Fibroblast of mammary gland (primary cell): ENCODE measurements at places on chromosomes 16 and 17.

DNA sequence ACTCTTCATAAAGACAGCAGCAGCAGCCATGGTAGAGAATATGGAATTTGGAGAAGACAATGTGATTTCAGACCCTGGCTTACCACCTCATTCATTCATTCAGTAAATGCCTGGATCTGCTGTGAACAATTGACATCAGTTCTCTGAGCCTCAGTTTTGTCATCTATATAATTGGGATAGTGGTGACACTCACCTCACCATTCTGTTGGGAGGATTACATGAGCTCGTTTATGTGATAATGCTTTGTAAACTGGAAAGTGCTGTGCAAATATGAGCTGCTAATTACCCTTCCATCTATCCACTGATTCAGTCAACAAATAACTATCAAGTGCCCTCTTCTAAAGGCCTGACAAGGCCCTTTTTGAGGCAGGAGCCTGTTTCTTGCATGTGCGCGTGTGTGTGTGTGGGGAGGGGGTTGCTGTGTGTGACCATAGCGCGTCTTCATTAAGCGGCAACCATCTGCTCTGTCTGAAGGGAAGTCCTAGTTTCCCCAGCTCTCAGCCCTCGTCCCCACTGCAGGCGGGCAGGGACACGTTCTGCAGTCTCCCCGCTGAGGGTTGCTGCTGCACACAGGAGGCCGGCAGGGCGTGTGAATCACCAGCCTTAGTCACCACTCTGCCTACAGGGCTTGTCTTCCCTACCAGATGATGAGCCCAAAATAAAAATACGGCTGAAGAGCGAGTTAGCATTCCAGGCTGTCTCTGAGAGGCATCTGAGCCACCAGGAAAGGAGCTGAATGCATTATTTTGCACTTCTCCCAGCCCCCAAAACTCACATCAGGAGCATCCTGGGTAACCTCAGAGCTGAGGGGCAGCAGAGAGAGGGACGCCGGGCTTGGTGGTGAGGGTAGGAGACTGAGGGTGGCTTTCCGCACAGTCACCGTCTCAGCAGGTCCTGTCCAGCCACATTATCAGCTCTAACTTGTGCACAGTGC lies 19.9 kb downstream of the ARL4D start:
- peak; percentile 90 for DNase-seq

DNA sequence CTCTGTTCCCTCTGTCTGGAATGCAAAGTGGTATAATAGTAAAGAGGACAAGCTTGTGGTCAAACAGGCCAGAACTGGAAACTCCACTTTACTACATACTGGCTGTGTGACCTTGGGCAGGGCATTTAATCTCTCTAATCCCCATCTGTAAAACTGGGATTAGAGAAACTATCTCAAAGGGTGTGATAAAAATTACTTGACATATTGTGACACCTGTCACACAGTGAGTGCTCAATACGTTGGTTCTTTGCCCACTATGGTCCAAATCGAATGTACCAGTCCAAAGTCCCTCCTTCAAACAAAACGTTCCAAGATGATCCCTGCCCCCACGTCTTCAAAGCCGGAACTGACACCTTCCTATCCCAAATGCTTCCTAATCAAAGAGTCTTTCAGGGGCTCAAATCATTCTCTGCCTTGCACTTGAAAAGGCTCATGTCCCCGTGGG lies 734 bp downstream of the PGAP3 start:
- DNase-seq: no peak

- DNase-seq: peak; percentile 46
Measured at GRCh38 chr16:24734382-24734781, 4.9 kb downstream of the TNRC6A start.

GRCh38 chr17:8879410-8879809 lies 11.9 kb upstream of the PIK3R6 start:
- no peak for DNase-seq

DNA sequence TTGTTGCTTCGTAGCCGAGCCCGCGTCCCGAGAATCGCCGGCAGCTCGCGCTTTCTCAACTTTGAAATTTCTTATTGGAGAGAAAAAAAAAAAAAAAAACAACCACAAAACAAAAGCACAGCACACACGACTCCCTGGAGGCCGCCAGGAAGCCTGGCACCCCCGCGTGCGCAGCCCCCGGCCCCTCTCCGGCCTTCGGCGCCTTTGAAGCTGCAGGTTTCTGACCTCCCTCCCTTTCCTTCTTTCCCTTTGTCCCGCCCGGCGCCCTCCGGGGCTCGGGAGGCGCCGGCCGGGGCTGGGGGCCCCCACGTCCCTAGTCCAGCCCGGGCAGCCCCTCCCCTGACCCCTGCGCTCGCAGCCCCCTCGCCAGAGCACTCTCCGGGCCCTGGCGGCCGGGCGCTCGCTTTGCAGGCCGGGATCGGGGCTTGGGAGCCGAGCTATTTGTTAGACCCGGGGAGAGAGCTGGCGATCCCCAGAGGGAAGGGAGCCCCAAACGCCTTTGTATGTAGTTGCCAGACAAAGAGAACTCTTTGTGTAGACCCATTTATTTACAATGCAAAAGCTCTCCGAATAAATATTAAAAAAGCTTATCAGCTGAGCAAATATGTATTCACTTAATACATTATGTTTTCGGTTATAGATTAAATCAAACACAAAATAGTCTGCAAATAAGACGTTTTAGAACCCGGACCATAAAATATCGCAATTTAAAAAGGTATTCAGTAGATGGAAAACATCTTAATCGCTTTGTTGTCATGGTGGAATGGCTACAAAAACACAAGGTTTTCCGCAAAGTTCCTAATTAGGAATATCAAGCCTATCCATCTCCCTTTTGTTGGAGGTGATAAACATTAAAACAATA lies 2.3 kb downstream of the BAHCC1 start:
- DNase-seq: peak; percentile 67

GRCh38 chr17:17472333-17472920 lies 4.4 kb upstream of the MED9 start:
- no peak for DNase-seq

- no peak for DNase-seq
Measured at GRCh38 chr17:2815781-2816185, 19.5 kb downstream of the RAP1GAP2 start.

DNA sequence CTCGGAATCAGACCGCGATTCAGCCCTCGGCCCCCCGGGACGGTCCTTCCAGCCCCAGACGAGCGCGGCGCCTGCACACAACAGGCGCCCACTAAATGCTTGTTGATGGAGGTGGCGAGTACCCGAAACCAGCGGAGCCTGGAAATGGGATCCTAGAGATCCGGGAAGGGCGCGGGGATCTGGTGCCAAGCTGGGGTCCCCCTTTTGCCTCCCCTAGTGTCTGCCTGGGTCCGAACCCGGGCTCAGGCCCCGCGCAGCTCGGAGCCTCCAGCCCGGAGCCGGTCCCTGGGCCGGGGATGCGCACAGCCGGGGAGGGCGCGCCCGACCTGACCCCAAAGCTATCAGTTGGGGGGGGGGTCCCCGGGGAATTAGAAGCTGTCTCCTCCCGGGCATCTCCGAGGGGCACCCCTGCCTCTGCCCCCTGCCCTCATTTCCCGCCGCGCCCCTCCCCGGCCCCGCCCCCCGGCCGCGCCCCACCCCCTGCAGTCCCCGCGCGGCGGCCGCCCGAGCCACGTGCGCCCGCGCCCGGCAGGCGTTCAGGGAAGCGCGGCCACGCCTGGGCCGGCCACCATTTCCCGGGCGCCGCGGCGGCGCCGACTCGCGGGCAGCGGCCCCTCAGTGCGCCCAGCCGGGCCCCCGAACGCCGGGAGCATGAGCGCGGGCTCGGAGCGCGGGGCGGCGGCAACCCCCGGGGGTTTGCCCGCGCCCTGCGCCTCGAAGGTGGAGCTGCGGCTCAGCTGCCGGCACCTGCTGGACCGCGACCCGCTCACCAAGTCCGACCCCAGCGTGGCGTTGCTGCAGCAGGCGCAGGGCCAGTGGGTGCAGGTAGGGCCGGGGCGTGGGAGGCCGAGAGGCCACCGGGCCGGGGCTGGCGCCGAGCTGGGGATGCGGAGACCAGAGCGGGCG lies at the start of gene CPNE7:
TSS of gene CPNE7 (plus strand) at position 512 of the 906 bp plus-strand sequence. CDS start at position 652, 140 bp downstream.
- no peak for DNase-seq

- DNase-seq: no peak
Measured at GRCh38 chr17:58328195-58329034, at the start of gene TSPOAP1. TSS of gene TSPOAP1 (minus strand) at chr17:58328795. CDS start at chr17:58327920, 875 bp downstream.

GRCh38 chr16:50603206-50604064 lies 55.2 kb downstream of the NKD1 start:
- peak; percentile 29 for DNase-seq

DNA sequence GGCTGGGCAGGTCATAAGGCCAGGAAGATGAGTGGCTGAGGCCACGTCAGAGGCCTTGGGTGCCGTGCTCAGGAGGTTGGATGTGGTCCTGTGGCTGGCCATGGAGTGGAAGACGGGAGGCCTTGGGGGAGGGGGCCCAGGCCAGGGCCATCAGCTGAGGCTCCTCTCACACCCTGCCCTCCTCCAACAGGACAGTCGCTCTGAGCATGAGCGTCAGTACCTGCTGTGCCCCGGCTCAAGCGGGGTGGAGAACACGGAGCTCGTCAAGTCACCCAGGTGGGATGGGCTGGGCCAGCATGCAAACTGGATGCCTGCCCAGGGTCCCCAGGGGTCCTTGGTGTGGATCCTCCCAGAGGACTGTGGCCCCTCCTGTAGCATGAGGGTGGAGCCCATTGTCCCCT lies 19.2 kb downstream of the POLR3E start:
- no peak for DNase-seq

DNA sequence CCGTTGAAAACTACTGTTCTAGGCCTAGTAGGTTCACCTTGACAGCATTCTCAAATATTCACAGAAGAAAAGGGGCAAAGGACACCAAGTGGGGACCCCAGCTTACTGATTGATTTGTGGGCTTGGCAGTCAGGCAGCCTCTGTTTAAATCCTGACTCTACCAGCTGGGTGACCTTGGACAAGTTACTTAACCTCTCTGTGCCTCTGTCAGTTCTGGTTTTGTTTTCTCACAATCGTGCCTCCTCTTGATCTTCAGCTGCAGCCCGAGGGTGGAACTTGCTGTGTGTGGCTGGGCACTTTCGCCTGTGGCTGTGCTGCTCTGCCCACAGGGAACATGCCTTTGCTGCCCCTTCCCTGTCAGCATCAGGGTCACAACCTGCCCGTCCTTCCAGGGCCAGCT lies 17.8 kb downstream of the RAP1GAP2 start:
- no peak for DNase-seq

DNA sequence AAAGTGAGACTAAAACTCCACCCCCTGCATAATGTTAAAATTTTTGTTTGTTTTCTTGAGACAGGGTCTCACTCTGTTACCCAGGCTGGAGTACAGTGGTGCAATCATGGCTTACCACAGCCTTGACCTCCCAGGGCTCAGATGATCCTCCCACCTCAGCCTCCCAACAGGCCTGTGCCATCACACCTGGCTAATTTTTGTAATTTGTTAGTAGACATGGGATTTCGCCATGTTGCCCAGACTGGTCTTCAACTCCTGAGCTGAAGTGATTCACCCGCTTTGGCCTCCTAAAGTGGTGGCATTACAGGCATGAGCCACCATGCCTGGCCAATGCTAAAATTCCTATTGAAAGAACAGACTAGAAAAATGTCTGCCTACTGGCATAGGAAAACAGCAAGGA lies 103.8 kb downstream of the TRIM37 start:
- DNase-seq: no peak

- DNase-seq: peak; percentile 100
Measured at GRCh38 chr17:40551091-40551878, 14.0 kb downstream of the CCR7 start.

DNA sequence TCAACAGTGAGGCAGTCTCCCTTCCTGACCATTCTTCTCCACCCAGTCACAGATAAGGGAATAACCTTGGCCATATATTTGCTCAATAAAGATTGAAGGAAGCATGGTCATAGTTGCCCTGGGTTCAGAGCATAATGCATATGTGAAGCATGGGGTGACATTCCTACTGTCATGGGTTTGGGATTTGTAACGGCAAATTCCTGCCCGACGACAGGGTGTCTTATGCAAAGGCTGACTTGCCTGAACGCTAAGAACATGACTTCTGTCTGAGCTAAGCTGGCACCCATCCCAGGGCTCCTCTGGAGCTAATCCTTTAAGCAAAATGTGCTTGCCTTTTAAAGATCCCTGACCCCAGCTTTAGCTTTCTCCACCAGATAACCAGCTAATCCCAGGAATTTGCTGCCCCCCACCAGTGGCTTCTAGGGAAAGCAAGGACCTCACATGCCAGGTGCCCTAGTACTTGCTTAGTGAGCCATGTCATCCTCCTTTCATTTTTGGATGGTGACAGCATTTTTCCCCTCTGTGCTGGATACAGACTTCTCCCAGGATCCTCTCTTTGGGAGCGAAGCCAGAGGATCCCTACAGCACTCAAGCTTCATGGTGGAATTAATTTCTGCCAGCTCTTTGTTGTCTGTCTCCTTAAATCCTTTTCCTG lies 11.7 kb downstream of the SLC7A6OS start:
- peak; percentile 73 for DNase-seq

GRCh38 chr17:44380767-44381166 lies 8.7 kb downstream of the ITGA2B start:
- DNase-seq: no peak

DNA sequence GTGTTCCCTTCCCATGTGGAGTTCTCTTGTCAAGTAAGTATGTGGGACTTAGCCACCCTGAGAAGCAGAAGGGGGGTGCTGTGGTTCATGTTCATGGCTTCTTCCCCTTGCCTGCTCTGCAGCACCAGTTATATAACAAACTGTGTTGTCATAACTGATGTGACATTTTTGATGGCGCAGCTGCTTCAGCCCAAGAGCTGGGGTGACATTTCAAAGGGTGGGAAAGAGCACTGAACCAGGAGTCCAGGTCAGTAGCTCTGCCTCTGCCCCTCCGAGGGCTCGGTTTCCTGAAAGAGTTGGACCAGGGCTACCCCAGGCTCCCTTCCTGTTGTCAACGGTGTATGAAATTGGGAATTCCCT lies 7.4 kb downstream of the GNAO1 start:
- no peak for DNase-seq
